Uterine smooth muscle cell (primary cell): ENCODE measurements at places on chromosomes 7 and 10. TPM values are rescaled to one million over a fixed set of nuclear protein-coding genes. Genes with fewer than 3 reads are reported as not detected.

Gene SPDYE2B
- not detected in 2 replicates for total RNA-seq

Gene SHTN1
- total RNA-seq = 1.4 and 1.8 TPM in 2 replicates

Gene ZNF273
- total RNA-seq = 3.7 and 4.1 TPM in 2 replicates

Gene LEP
- total RNA-seq = 0.12 TPM in 1 of 2 replicates, not detected in the other

Gene SLC26A3
- not detected in 2 replicates for total RNA-seq

Gene KCTD7
- 10.1 and 15.7 TPM in 2 replicates for total RNA-seq

Gene CFTR
- under 0.01 TPM in 2 replicates for total RNA-seq

Gene SLC13A1
- not detected in 2 replicates for total RNA-seq

Gene GPR22
- under 0.01 and 1.1 TPM in 2 replicates for total RNA-seq

Gene AMPH
- total RNA-seq = 1.5 and 2.0 TPM in 2 replicates

Gene ZNF467
- 0.22 and 0.62 TPM in 2 replicates for total RNA-seq

Gene CUEDC2
- total RNA-seq = 39.0 and 63.5 TPM in 2 replicates

Gene VWDE
- under 0.01 and 0.33 TPM in 2 replicates for total RNA-seq

Gene NEUROD6
- total RNA-seq = not detected in 2 replicates

Gene LHFPL3
- 0.12 and 1.00 TPM in 2 replicates for total RNA-seq

Gene TRA2A
- total RNA-seq = 31.1 and 31.6 TPM in 2 replicates

Gene KLF14
- under 0.01 and 0.11 TPM in 2 replicates for total RNA-seq

Gene RET
- 1.9 and 3.5 TPM in 2 replicates for total RNA-seq

Gene GPR158
- under 0.01 TPM in 1 of 2 replicates, not detected in the other for total RNA-seq

Gene CLDN4
- total RNA-seq = 58.2 and 84.7 TPM in 2 replicates

Gene C10orf71
- total RNA-seq = under 0.01 TPM in 1 of 2 replicates, not detected in the other

Gene RELN
- total RNA-seq = 6.5 and 14.9 TPM in 2 replicates

Gene TMEM243
- 28.8 and 41.6 TPM in 2 replicates for total RNA-seq

Gene ADAP1
- total RNA-seq = 0.33 and 1.2 TPM in 2 replicates

Gene PRKCQ
- 0.12 and 0.22 TPM in 2 replicates for total RNA-seq

Gene PDGFA
- 7.3 and 20.4 TPM in 2 replicates for total RNA-seq

Gene TYW1B
- total RNA-seq = 2.5 and 5.1 TPM in 2 replicates

Gene GCK
- total RNA-seq = 0.55 and 0.62 TPM in 2 replicates

Gene ADCY1
- 0.33 and 0.37 TPM in 2 replicates for total RNA-seq

Gene SPDYE8
- not detected in 2 replicates for total RNA-seq

Gene PAOX
- 4.0 and 9.2 TPM in 2 replicates for total RNA-seq

Gene CLEC2L
- not detected in 2 replicates for total RNA-seq

Gene GRM3
- total RNA-seq = not detected in 2 replicates

Gene VWA2
- not detected in 2 replicates for total RNA-seq

Gene RBP3
- total RNA-seq = not detected in 2 replicates

Gene METTL2B
- total RNA-seq = 40.0 and 53.3 TPM in 2 replicates

Gene EVX1
- under 0.01 TPM in 1 of 2 replicates, not detected in the other for total RNA-seq

Gene PAPOLB
- total RNA-seq = 0.11 and 0.12 TPM in 2 replicates

Gene ZNF488
- under 0.01 TPM in 2 replicates for total RNA-seq
